ENCODE measurements at places on chromosomes 12 and 14.

DNA sequence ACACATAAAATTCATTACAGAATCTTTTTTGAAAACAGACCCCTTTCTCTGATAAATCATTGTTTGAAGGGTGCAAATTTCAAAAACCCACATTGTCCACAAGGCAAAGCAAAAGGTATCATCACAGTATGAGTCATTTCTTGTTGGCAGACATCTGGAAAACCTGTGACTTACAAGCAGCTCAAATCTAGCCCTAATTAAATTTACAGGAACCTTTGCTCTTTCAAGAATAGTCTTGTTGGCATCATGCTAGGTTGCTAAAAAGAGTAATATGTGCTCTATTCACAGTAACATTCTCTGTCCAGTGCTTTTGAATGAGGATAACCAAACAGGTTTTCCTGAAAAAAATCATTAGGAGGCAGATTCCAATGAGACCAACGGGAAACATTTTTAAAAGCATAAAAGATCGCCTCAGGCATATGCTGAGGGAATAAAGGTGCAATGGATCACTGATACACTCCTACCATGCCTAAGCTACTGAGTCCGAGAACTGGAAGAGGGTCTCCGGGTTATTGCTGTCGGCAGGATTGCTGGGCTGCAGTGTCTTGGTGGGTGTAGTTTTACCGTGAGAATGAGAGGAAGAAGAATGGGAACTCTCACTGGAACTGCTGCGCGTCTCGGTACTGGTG is 55.5 kb upstream of the TTC7B start:
- no peak for DNase-seq

DNA sequence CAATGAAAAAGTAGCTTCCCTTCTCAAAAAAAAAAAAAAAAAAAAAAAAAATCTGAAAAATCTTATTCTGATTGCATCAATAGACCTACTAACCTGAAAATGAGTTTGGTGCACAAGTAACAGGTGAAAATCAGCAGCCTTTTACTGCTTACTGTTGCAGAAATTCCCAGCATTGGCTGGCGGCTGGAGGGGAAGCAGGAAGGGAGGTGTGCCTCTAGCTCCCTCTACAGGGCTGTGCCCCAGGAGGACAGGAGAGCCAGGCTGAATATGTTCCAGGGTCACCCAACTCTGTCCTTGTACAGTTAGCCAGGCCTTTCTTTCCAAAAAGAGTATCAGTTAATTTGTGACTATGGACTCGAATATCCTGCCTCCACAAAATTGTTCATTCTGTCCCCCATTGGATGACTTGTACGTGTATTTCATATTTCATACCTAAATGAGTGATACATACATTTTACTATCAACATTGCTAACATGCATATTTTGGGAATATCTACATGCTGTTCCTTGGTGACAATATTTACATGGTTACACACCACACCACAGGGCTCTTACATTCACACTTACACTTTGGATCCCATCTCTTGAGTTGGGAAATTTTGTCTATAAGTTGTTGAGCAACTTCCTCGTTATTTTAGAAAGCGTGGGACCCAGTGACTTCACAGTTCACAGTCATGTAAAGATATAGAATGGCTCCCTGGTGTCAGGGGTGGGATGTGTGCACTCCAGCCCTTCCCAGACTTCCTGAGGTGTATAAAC is 124.8 kb downstream of the SAMD4A start:
- DNase-seq, result peak; percentile 60

GRCh38 chr12:126773012-126773411 is 1494.0 kb upstream of the TMEM132C start:
- DNase-seq, result no peak

DNA sequence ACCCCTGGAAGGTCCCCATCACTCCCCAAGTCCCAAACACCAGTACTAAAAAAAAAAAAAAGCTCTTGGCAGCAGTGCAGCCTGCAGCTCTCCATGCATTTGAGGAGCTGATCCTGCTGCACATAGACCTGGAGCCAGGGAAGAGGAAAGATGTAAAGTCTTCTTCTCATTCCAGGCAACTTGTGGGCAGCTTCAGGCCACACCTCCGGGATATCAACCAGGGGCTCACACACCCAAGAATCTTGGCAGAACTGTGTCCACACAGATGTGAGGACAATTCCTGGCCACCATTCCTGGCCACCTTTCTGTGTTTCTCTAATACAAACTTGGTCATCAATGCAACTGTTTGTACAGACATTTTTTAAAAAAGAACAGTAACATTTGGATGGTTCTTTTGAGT is 72.7 kb downstream of the TMEM132C start:
- no peak for DNase-seq

GRCh38 chr12:69425417-69425816 is 44.8 kb upstream of the FRS2 start:
- DNase-seq, result no peak

Measured in pancreas (tissue), 10 donors.